Activated gamma-delta T cell treated with Interleukin-2 at 50 U/mL for 16 hours (primary cell): ENCODE measurements at places on chromosomes 5 and 9.
A peak's percentile ranks its signal among the peaks of the same experiment; 100 is the strongest.

DNA sequence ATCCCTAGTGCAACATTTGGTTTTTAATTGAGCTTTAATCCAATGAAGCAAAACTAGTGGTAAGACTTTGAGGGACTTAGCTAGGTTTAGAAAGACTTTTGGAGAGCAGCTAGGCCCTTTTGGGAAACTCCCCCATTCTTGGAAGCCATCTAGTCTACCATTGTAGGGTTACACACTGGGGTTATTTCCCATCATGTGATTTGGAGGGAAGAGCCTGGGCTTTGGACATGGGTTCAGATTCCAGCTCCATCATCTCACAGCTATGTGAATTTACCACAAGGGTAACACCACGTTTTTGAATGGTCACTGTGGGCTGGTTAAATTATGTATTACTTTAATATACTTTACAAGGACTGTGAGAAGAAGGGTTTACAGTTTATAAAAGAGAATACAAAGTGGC lies 18.3 kb upstream of the TNFSF15 start:
- DNase-seq, result no peak

DNA sequence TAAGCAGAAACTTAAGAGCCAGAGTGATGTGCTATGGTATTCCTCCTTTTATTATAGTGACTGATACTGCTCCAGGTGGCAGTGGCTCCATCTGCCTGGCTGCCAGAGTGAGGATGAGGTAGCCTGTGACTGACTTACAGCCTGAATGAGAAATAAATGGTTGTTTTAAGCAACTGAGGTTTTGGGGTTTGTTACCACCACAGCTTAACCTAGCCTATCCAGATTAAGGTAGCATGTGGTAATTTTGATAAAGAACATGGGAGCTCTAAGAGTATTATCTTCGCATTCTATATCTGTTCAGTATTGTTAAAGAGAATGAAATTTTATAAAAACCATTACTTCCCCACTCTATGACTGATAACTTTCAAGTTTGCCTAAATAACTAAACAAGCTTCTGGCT lies 39.0 kb downstream of the GOLPH3 start:
- DNase-seq, result no peak

- no peak for DNase-seq
Observed at GRCh38 chr5:159440235-159440634, 109.9 kb upstream of the IL12B start.

GRCh38 chr5:55599148-55600050 lies 64.6 kb upstream of the PLPP1 start:
- DNase-seq, result no peak

DNA sequence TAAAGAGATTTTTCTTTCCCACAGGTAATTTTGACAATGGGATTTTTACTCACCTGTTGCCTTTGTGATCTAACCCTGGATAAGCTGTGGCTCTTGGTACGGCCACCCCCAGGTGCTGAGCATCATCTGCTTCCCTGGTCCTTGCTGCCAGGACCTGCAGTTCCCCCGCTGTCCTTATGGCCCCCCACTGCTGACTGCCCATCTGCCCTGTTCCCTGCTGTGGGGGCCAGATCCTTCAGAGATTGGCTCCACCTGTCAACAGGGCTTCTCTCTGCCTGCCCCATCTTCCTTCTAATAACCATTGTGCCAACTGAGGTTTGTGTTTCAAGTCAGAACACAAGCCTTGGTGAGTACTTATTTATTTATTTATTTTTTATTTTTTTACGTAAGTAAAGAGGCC lies 183.3 kb downstream of the MAPKAP1 start:
- no peak for DNase-seq

DNA sequence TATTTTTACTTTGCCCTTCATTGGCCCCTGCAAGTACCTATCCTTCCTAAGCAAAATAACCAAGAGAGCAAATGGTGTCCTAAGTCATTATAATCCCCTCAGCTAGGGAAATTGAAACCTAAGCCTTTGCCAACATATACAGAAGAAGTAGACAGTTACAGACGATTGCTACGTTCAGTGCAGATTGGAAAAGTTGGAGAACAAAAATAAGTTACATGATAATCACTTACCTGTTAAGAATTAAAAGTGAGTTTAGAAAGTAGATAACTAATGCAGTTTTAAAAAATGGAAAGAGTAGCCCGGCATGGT lies 244.8 kb downstream of the MPDZ start:
- no peak for DNase-seq

- no peak for DNase-seq
Observed at GRCh38 chr9:68821911-68822310, 116.9 kb downstream of the PIP5K1B start.

- DNase-seq, result peak; percentile 7
Observed at GRCh38 chr5:59587489-59588337, 305.8 kb downstream of the PDE4D start.

DNA sequence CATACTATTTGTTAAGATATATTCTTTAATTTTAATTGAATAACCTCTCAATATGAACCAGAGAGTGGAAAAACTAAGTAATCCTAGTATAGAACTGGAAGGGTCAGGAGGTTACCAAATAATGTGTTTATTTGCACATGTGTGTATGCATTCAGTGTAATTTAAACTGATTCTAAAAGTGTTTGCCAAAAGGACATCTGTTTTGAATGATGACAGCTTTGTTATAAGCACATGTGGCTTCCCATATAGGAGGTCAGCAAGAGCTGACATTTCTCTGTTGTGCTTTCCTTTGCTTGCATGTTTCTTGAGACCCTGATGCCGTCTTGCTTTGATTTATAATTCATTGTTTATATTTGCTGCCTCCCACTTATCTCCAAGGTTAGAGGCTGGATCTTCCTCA lies 383.4 kb downstream of the BRINP1 start:
- DNase-seq, result no peak

DNA sequence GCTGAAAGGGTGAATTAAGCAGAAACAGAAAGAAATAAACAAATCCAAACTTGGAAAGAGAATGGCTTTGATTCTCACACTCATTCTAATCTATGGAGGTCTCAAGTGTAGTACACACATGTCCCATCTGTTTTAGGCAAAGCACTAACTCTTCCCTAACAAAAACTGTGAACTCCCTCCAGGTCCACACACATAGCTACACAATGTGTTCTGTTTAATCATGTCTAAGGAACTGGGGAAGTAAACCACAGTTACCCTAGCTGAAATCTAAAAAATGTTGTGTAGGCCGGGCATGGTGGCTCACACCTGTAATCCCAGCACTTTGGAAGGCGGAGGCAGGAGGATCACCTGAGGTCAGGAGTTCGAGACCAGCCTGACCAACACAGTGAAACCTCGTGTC lies 118.7 kb upstream of the FST start:
- no peak for DNase-seq

- no peak for DNase-seq
Observed at GRCh38 chr5:42908086-42908485, 96.4 kb upstream of the SELENOP start.

GRCh38 chr5:83654427-83654994 lies 66.1 kb downstream of the HAPLN1 start:
- DNase-seq, result no peak

DNA sequence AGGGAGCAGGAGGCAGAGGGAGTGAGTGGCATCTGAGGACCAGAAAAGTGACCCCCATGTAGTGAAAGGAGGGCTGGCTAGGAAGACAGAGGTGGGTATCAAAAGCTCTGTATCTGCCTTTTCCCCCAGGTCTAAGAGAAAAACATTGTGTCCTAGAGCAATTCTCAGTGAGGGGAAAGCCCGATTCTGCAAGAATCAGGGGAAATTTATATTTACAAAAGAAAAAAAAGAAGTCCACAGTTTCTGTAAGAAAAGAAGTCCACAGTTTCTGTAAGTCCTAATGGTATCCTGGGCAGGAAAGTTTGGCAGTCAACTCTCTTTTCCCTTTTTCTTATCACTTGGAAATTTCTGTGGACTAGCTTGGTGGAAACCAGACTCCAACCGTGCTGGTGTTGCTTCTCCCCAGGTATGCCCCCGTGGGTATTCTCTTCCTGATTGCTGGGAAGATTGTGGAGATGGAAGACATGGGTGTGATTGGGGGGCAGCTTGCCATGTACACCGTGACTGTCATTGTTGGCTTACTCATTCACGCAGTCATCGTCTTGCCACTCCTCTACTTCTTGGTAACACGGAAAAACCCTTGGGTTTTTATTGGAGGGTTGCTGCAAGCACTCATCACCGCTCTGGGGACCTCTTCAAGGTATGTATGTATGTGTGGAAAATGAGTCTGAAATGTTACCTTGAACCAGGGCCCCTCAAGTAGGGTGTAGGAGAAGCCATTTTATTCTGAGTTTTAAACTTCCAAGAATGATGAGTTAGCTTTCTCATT lies 73.0 kb downstream of the SLC1A3 start:
- no peak for DNase-seq

GRCh38 chr5:149154650-149155049 lies 13.4 kb downstream of the ABLIM3 start:
- DNase-seq, result no peak

GRCh38 chr9:126962336-126962735 lies 47.8 kb downstream of the RALGPS1 start:
- DNase-seq, result no peak

DNA sequence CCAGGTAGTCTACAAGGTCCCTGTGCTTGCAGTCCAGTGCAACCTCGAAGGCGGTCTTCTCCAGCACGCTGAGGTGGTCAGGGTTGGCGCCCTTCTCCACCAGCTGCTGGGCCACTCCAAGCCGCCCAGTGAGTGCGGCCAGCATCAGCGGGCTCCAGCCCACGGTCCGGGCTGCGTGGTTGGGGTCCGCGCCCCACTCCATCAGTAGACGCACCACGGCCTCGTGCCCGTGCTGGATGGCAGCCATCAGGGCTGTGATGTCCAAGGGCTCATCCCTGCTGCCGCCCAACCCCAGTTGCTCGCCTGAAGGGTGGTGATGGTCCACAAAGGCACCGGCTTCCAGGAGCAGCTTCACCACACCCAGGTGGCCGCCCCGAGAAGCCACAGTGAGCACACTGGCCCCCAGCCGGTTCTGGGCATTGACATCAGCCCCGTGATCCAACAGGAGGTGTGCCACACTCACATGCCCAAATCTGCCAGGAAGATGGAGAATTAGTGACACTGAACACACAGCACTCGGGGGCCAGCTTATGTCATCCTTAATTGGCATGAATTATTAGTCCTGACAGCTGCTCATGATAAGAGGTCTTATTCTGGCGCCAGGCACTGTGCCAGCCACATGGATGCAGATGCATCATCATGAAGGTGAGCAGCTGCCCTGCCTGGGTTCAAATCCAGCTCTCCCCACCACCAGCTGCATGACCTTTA lies 6.1 kb downstream of the ANKS6 start:
- no peak for DNase-seq

- DNase-seq, result no peak
Observed at GRCh38 chr5:44266882-44267576, 122.2 kb downstream of the FGF10 start.

DNA sequence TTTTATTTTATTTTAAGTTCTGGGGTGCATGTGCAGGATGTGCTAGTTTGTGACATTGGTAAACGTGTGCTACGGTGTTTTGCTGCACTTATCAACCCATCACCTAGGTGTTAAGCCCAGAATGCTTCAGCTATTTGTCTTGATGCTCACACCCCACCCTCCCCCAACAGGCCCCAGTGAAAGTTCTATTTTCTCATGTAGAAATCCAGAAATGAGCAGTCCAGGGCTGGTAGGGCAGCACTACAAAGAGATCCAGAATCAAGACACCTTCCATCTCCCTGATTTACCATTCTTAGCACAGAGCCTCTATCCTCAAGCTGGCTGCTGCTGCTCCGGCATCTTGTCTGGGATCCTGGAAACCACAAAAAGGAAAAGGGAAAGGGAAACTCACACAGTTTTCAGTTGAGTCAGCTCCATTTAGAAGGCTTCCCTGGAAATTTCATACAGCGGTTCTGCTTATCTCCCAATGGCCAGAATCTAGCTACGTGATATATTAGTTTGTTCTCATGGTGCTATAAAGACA lies 85.4 kb upstream of the SMARCA2 start:
- no peak for DNase-seq

DNA sequence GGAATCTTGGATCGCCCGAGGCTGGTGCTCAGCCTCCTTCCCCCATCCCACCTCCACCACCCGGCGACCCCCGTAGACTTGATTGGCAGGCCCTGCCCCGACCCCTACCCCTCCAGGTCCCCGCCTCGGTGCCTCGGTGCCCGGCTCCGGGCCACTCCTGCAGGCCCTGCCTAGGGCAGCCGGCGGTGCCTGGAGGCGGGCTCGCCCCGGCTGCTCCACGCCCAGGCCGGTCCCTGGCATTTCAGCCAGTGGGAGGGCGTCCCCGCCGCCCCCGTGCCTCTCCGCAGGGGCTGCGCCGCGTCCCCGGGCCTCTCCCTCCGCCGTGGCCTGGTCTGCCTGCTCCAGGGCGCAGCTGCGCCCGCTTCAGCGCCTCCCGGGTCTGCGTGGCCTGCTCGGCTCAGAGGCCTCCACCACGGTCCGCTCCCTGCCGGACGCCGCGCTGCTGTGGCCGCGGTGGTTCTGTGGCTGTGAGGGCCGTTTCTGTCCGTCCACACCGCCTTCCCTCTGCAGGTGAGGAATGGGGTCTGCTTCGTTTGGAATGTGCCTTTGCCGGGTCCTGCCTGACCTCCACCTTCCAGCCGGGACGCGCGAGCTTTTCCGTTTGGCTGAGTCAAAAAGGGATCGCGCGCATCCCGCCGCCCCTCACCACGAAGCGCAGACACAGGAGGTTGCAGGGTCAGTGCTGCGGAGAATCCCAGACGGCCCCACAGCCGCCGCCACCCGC lies 48.3 kb upstream of the IRX4 start:
- DNase-seq, result no peak

DNA sequence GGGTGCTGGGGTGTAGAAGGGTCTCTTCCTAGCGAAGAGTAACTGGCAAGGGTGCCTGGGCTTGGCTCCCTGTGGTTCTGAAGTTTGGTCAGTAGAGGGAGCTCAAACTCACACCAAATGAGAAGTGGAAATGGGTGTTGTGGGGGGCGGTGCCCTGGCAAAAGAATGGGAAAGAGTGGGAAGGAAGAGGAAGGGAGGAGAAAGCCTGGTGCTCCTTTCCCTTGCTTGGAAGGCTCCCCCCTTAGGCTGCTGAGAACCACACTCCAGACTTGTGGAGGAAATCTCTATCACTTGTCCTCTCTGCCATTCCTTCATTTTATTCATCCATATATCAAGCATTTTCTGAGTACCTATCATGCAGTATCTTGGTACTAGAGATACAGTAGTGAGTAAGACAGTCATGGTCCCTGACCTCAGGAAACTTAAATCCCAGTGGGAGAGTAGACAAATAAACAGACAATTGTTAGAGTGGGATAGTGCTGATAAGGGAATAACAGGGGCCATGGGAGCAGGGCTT lies 13.0 kb downstream of the SLC4A9 start:
- DNase-seq, result peak; percentile 27
